ENCODE measurements at places on chromosomes 1 and 21. TPM values are rescaled to one million over a fixed set of nuclear protein-coding genes. Genes with fewer than 3 reads are reported as not detected.
A peak's percentile ranks its signal among the peaks of the same experiment; 100 is the strongest.

Gene WNT9A
- total RNA-seq, result 18.1 TPM

Gene SPATA1
- total RNA-seq, result not detected

Gene EXO1
- 1.5 TPM for total RNA-seq

Gene RHOU
- total RNA-seq, result 24.1 TPM

Gene PIGR
- 4.2 TPM for total RNA-seq

Gene CD48
- total RNA-seq, result 2.2 TPM

Gene LCE3E
- not detected for total RNA-seq

Gene TRIM46
- 1.7 TPM for total RNA-seq

- peaks cover 60% of the 10 kb centered on the region for H3K27me3 ChIP-seq
- DNase-seq, result no peak
- H3K4me3 ChIP-seq, result no peak overlapping the region
- no peaks in the 10 kb centered on the region for H3K4me1 ChIP-seq
- no peaks in the 10 kb centered on the region for H3K36me3 ChIP-seq
These were observed 9.2 kb downstream of the POU3F1 start for GRCh38 chr1:38037221-38037939.

DNA sequence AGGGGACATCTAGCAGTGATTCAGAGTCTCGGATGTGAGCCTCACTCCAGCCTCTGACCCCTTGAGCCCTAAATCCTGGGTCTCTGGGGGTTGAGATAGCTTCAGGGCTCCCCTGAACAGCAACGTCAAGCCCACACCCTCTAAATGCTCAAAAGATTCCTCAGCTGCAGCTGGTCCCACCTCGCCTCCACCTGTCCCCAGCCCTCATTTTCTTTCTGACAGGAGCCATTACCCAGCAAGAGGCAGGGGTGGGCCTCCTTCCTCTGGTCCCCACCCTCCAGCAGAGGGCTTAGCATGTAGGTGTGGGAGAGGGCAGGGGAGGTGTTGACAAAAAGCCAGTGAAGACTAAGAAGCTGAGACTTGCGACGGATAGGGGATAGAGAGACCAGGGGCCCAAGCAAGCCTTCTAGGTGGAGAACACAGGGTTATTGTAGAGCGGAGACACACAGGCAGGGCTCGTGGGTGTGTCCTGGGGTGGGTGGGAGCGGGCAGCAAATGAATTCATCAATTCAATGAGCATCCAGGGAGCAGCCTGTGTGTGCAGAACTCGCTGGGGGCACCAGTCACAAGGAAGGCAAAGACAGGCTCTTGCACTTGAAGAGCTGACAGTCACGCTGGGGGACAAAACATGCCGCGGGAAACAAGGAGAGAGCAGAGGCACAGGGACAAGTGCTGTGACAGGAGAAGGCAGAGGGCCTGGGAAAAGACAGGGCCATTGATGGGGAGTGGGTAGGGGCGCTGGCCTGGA is 48.9 kb upstream of the GOLT1A start:
- H3K36me3 ChIP-seq, result no peaks in the 10 kb centered on the region
- H3K4me3 ChIP-seq, result no peak overlapping the region
- no peak overlapping the region for H3K27ac ChIP-seq
- no peaks in the 10 kb centered on the region for H3K27me3 ChIP-seq
- H3K4me1 ChIP-seq, result peaks cover 21% of the 10 kb centered on the region

DNA sequence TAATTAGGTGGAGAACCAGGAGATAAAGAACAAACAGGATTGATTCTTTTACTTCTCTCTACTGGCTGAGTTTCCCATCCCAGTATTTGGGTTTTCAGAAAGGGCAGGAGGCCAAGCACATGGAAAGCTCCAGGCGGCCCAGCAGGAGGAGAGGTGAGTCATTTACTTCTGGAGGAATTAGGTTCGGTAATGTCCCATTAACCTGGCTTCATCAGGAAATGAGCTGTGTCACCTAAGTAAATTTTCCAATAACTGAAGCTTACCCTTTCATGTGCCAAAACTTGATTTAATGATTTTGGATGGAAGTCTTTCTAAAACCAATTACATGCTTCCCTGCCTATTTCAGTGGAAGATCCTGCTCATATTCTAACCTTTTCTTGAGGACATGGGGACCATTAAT is 257.6 kb upstream of the USP24 start:
- H3K4me3 ChIP-seq, result no peak overlapping the region
- H3K36me3 ChIP-seq, result no peaks in the 10 kb centered on the region
- no peaks in the 10 kb centered on the region for H3K27me3 ChIP-seq
- H3K27ac ChIP-seq, result no peak overlapping the region

- peak overlapping the region; percentile 43 for H3K27ac ChIP-seq
- DNase-seq, result no peak
- no peaks in the 10 kb centered on the region for H3K36me3 ChIP-seq
- H3K4me3 ChIP-seq, result no peak overlapping the region
- no peaks in the 10 kb centered on the region for H3K27me3 ChIP-seq
These were observed 4.4 kb downstream of the ACBD3 start for GRCh38 chr1:226181996-226182714.

GRCh38 chr1:107900090-107900945 is 64.7 kb downstream of the VAV3 start:
- H3K36me3 ChIP-seq, result no peaks in the 10 kb centered on the region
- H3K4me1 ChIP-seq, result no peaks in the 10 kb centered on the region
- no peak for DNase-seq
- H3K27ac ChIP-seq, result no peak overlapping the region
- no peak overlapping the region for H3K4me3 ChIP-seq
- no peaks in the 10 kb centered on the region for H3K27me3 ChIP-seq

DNA sequence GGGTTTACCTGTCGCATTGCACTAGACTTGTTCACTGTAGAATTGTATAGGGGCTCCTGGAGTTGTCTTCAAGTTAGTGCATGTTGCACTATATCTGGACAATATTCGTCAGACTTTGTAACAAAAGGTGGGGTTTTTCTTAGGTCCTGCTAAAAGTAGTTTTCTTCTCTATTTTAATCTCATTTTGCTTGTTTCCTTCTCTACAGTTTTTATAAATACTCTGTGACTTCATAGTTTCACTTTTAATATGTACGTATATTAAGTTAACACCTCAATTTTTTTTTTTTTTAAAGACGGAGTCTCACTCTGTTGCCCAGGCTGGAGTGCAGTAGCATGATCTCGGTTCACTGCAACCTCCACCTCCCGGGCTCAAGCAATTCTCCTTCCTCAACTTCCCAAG is 26.5 kb upstream of the MRPS6 start:
- H3K4me3 ChIP-seq, result no peak overlapping the region
- no peaks in the 10 kb centered on the region for H3K36me3 ChIP-seq
- no peak for DNase-seq

- no peaks in the 10 kb centered on the region for H3K36me3 ChIP-seq
- no peaks in the 10 kb centered on the region for H3K4me1 ChIP-seq
- no peak overlapping the region for H3K4me3 ChIP-seq
These were observed 19.4 kb upstream of the CLIC6 start for GRCh38 chr21:34649400-34649799.

GRCh38 chr1:226344441-226345259 is 35.7 kb upstream of the LIN9 start:
- no peak overlapping the region for H3K4me3 ChIP-seq
- H3K4me1 ChIP-seq, result no peaks in the 10 kb centered on the region
- no peaks in the 10 kb centered on the region for H3K27me3 ChIP-seq
- H3K36me3 ChIP-seq, result no peaks in the 10 kb centered on the region
- DNase-seq, result no peak

GRCh38 chr1:101043776-101044175 is 18.2 kb upstream of the DPH5 start:
- H3K27me3 ChIP-seq, result no peaks in the 10 kb centered on the region
- H3K36me3 ChIP-seq, result no peaks in the 10 kb centered on the region
- no peak overlapping the region for H3K4me3 ChIP-seq
- DNase-seq, result no peak
- H3K4me1 ChIP-seq, result peaks cover 24% of the 10 kb centered on the region

DNA sequence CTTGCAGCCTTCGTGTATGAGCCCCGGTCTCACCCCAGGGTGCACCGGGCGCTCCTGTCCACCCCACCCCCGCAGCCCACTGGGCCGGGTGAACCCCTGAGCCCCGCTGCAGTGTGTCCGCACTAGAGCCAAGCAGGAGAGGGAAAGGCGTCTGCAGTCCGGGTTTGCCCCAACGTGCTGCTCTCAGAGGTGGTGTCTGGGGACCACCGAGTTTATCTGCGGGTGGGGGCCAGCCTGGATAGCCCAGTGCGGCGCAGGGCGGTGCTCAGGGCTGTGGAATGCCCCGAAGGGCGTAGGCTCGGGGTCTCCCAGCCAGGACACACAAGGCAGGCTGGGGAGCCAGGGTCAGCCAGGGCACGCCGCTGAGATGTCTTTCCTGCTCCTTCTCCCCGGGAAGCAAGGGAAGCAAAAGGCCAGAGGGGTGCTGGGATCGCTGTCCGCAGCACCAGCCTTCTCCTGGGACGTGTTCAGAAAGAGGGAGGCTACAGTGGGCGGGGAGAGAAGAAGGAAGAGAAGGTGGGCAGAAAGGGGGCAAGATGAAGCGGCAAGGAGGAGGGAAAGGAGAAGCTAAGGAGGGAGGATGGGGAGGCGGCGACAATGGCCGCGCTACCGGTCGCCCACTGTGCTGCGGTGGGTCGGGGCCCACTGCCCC is 56.6 kb downstream of the MAB21L3 start:
- H3K27me3 ChIP-seq, result no peaks in the 10 kb centered on the region
- DNase-seq, result peak; percentile 85
- no peaks in the 10 kb centered on the region for H3K36me3 ChIP-seq
- H3K27ac ChIP-seq, result peak overlapping the region; percentile 73
- H3K4me3 ChIP-seq, result peak overlapping the region; percentile 62

- no peak overlapping the region for H3K4me3 ChIP-seq
- no peak overlapping the region for H3K27ac ChIP-seq
- H3K27me3 ChIP-seq, result no peaks in the 10 kb centered on the region
- DNase-seq, result no peak
These were observed 668.8 kb downstream of the KIF26B start for GRCh38 chr1:245823408-245824147.

DNA sequence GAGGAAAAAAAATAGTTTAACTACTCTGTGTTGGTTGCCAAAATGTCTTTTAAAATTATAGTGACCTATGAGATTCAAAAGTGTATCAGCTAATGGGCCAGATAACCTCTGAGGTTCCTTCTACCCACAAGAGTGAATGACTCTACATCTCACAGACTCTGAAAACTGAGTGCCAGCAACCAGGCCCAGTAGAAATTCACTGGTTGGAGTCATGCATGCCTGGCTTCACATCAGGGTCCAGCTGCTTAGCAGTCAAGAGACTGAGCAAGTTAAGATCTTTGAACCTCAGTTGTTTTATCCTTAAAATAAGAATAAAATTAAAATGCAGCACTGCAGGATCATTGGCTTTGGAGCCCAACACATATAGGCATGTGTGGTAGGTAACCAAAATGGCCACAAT is 342.6 kb upstream of the NFIA start:
- no peaks in the 10 kb centered on the region for H3K36me3 ChIP-seq
- H3K27me3 ChIP-seq, result no peaks in the 10 kb centered on the region
- H3K4me1 ChIP-seq, result peaks cover 7% of the 10 kb centered on the region

DNA sequence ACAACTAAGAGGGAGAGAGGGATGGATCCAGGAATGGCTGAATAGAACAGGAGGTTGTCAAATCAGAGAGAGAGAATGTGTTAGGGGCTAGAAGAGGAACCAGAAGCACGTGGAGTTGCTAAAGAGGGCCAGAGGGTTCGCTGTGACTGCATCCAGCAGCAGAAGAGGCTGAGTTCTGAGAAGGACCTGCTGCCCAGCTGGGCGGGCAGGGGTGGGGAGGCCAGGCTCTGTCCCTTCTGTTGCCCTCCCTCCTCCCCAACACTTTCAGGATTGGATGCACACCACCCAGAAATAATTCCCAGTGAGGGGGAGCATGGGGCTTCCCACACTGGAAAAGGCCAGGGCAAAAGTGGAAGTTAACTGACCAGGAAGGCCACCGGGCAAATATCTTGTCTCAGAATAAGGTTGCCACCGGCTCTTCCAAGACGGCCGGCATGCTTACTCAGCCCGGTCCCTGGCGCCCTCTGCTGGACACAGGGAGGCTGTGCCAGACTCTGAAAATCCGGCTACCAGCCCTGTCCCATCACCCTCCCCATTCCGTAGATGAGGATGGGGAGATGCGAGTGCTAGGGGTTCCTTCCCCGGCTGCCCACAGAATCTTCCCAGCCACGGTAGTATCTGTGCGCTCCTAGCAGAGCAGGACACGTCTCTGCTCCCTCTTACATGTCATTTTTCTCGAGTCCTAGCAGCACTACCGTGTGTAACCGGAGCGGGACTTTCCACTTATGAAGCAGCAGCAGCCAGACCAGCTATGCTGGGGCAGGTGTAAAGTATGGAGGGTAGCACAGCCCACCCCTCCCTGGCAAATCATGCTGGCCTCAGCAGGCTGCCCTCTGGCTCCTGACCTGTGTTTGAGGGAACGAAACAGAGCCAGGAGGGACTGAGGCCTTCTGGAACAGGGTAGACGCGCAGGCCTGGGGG is 46.8 kb upstream of the A3GALT2 start:
- H3K36me3 ChIP-seq, result no peaks in the 10 kb centered on the region
- no peak overlapping the region for H3K4me3 ChIP-seq
- DNase-seq, result no peak
- H3K4me1 ChIP-seq, result peaks cover 57% of the 10 kb centered on the region
- peak overlapping the region; percentile 77 for H3K27ac ChIP-seq

DNA sequence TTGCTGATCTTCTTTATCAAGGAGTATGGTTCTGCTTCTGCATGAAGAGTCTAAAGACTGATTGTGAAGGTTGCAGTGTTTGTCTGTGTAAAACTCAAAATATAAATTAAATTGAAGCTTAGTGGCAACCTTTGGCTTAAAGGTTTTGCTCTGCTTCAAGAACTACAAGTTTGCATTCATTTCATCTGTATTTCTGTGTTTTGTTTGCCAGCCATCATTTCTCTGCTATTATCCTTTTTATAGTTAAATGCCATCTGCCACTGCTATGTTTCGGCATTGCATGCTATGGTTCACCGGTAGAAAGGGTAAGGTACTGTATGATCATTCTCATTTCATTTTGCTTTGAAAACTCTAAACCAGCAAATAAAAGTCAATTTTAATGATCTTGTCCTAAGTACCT is 52.9 kb downstream of the OSBPL9 start:
- H3K36me3 ChIP-seq, result peaks cover 6% of the 10 kb centered on the region
- no peak for DNase-seq
- H3K27ac ChIP-seq, result no peak overlapping the region
- H3K4me1 ChIP-seq, result peaks cover 44% of the 10 kb centered on the region

DNA sequence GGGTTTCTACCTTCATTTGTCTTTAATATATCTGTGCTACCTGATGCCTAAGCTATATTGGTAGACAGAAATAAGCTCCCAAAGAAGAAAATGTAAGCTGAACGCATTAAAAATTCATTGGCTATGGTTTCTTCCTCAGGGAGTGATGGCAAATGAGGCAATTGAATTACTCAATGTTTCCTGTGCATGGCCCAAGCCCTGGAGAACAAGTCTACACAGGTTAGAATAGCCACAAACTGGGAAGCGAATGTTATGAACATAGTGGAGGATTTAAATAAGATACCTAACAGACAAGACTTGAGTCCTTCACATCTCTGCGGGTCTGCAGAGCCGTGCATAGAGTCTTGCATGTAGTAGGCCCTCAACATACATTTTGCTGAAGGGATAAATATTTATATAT is 350.3 kb downstream of the RWDD3 start:
- DNase-seq, result no peak
- H3K27me3 ChIP-seq, result no peaks in the 10 kb centered on the region
- H3K4me1 ChIP-seq, result no peaks in the 10 kb centered on the region
- no peak overlapping the region for H3K4me3 ChIP-seq
- H3K36me3 ChIP-seq, result no peaks in the 10 kb centered on the region

DNA sequence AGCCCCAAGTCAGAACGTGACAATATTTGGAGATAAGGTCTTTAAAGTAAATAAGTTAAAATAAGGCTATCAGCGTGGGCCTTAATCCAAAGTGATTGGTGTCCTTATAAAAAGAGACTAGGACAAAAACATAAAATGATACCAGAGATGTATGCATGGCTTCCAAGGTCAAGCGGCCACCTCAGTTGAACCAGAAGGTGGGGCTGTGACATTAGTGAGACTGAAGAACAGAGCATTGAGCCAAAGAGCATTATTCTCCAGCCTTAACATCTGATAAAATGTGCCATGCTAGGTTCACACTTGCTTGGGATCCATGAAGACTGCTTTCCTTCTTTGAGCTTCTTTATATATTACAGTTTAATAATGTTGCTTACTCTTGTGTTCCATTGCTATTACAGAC is 554.6 kb downstream of the PLA2G4A start:
- no peaks in the 10 kb centered on the region for H3K4me1 ChIP-seq
- H3K27me3 ChIP-seq, result no peaks in the 10 kb centered on the region
- DNase-seq, result no peak
